ENCODE measurements at places on chromosomes 6 and 20.
A peak's percentile ranks its signal among the peaks of the same experiment; 100 is the strongest.

DNA sequence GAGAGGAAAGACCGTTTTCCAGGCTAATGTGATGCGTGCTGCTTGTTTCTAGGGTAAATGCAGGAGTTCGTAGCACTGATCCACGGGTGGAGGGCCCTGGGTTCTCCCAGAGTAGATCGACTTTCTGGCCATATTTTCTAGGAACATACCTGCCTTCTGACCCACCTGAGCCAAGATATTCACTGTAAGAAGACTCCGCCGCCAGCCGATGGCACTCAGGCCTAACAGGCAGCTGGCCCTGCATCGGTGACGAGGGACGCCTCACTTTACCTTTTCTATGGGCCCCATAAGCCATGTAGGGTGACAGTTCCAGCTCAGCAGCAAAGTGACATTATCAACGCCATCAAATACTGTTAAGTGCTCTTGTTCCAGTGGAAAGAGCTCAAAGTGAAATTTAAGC, 30.2 kb upstream of the FRMD1 start:
- no peak for DNase-seq

- DNase-seq: no peak
These were observed 5.6 kb downstream of the TRAM2 start for GRCh38 chr6:52571099-52571755.

DNA sequence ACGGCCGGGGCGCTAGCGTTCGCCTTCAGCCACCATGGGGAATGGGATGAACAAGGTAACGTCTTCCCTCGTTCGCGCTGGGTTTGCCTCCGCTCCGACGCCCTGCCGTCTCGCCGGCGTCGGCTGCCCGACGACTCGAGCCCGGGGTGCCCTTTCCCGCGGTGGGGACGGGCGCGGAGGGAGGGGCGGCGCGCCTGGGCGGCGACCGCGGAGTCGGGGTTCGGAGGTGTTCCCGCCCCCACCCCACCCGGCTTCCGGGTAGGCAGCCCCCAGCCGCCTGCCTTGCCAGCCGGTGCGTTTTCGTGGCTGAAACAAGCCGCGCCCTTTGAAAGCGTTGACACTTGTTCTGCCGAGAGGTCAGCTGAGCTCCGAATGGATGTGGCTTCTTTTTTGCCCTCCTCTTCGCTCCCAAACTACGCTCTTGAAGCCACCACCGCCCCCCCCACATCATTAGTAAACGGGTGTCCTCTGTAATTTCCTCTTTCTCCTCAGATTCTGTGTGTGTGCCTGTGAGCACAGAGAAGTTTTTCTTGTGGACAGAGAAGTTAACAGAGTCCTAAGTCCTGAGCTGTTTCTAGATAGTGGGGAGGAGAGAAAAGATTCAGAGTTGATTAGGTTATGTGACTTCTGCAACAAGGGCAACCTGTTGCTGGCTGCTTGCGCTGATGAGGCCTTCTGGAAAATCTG, 362 bp downstream of the DUSP22 start:
- DNase-seq: peak; percentile 59

DNA sequence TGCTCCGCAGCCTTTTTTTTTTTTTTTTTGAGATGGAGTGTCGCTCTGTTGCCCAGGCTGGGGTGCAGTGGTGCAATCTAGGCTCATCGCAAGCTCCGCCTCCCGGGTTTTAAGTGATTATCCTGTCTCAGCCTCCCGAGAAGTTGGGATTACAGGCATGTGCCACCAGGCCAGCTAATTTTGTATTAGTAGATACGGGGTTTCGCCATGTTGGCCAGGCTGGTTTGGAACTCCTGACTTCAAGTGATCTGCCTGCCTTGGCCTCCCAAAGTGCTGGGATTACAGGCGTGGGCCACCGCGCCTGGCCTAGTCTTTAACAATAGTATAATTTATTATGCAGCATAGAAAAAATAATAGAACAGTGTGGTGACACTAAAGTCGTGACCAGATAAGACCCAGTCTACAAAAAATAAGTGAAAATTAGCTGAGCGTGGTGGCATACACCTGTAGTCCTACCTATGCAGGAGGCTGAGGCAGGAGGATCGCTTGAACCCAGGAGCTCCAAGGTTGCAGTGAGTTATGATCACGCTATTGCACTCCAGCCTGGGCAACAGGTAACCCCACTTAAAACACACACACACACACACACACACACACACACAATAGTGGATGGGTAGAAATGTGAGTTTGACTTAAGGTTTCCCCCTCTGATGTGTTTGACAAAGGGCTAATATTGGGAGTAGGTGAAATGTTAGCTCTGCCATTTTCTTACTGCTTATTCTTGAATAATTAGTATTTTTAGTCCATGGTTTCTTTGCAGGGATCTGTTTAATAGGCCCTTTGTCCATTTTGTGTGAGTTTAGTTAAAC, 6.5 kb downstream of the PIM1 start:
- DNase-seq: no peak

DNA sequence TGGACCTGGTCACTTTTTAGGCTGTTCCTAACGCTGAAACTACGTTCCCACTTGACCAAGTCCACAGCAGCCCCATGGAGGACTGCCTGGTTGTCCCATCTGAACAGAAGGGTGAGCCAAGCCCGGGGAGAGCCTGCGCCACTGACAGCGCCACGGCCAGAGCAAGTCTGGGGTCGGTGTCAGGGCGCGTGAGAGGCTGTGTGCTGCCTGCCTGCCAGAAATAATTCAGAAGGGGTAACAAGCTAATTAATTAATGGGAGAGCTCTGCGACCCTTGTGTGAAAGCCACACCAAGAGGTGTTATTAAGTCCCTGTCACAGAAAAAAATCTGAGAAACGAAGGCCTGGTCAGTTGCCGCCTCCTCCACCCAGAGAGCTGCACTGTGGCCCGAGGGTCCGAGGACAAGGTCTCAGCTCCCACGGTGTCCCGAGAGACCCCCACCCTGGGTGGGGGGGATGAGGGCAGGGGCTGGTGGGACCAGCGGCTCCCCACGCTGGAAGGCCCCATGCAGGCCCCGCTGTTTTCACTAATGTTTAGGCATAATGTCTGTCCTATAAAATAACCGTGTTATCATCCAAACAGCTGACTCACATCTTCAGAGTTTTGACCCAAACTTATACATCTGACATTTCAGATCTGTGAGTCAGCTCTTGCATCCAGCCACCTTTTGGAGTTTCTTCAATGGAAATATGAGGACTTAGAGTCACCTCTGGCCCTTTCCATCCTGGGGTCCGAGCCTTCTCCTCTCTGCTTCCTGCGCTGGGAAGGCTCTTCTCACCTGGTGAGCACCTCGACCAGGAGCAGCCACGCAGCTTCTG, 58.5 kb downstream of the DLL1 start:
- DNase-seq: no peak

DNA sequence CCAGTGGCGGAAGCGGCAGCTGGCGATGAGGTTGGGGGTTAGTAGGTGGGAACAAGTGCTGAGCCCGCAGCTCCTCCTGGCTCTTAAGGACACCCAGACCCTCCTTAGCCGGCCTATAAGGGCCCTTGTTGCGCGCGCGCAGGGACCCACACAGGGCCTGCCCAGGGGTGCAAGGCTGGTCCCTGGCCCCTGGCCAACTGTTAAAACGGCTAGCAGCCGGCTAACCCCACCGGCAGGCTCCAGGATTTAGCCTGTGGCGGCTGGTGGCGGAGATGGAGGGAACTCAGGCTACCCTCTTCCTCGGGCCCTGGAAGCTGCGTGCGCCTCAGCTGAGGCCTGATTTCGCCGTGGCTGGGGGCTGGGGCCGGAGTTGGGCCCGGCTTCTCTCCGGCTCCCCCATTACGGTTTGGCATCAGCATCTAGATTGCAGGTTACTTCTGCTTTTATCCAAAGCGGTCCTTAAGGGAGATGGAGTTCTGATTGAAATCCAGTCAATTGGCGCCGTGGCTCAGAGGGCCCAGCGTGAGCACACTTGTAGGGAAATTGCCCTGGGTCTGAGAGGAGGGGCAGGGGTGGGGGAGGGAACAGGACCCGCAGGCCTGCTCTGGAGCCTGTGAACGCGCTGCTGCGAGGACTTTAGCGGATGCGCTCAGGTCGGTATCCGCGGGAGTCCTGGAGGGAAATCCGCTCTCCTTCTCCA, 36.9 kb upstream of the CCDC167 start:
- DNase-seq: no peak

- DNase-seq: no peak
These were observed 23.3 kb upstream of the NHSL1 start for GRCh38 chr6:138522611-138523010.

GRCh38 chr20:36197271-36197670, 39.0 kb upstream of the AAR2 start:
- DNase-seq: no peak

DNA sequence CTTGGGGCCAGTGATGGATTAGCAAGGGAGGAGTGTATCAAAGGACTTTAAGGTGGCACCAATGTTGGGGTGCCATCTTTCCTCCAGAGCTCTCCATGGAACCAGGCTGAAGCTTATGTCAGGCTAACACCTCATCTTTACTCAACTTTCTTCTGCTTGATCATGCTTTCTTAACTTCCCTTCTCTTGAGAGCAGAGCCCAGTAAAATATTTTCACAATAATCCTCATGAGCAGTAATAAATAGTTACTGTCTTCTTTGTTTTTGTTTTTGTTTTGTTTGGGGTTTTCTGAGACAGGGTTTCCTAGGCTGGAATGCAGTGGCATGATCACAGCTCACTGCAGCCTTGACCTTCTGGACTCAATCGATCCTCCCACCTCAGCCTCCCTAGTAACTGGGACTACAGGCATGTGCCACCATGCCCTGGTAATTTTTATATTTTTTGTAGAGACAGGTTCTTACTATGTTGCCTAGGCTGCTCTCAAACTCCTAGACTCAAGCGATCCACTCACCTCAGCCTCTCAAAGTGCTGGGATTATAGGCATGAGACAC, 127.9 kb upstream of the TOP1 start:
- DNase-seq: no peak

- DNase-seq: no peak
These were observed 40.8 kb downstream of the KCNK17 start for GRCh38 chr6:39273406-39273821.

DNA sequence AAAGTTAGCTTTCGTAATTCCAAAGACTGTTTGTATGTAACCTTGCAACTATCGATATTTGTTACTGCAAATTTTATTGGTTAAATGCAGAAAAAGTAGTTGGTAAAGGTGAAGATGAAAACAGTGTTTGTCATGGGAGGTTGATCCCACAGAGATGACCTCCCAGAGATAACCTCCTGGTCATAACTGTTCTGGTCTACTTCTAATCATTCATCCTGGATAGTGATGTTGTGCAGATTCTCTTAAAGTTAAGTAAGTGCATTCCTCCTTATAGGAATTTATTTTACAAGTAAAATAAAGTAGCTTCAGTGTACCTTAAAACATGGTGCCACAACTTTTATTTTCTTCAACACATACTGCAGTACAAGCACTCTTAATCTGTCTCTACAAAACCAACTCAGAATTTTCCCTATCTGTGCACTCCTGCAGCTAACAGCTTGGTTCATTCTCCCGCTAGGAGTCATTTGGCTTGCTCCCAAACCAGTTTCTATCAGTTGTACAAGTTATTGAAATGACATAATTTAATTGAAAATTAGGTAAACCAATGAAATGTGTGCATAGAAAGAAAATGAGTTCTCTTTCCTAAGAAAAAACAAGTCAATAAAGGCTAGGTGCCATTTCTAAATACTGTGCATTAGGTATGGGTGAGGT, 19.2 kb downstream of the METTL24 start:
- DNase-seq: no peak

DNA sequence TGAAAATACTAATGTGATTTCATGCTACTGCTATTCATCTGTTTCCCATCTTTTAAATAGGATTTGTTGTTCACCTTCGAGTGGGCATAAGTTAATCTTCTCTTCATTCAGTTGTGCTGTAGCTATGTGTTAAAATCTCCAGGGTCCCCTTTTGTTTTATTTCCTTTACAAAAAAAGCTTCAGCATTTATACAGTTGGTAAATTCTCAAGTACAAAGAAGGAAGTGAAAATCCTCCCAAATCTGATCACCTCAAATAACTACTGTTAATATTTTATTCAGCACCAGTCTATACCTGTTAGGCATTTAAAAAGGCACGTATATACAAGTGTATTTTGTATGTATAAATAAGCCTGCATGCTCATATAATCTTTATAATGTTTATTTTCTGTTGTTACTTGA, 251.2 kb downstream of the TMEM242 start:
- no peak for DNase-seq

GRCh38 chr6:88983532-88983931, 20.1 kb upstream of the RNGTT start:
- DNase-seq: no peak

DNA sequence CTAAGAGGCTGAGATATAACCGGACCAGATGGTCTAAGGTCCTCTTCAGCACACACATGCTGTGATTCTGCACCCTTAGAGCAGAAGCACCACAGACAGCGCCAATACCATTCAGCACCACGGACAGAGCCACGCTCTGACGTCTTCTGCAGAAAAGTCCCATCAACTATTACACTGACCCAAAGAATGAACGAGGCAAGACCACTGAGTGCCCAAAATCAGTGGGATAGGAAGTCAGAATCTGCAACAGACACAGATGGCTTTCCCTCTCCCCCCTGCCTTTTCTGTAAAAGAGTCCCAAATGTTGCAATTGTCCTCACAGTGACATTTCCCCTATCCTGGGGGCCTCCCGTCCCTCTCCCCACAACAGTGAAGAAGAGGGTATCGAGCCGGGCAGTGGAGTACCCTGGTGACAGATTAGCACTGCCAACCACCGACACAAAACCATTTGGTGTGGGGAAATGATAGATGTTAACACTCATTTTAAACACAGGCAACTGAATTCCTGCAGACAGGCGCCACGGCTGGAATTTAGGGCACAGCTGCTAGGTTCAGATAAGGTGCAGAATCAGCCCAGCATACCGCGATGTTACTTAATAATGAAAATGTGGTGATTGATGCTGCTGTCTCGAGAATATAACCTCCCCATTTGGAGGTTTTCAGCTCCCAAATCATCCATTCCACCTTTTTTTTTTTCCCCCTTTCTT, 66.6 kb upstream of the CTNNBL1 start:
- DNase-seq: no peak

GRCh38 chr20:33181482-33182093, 13.6 kb downstream of the BPIFA2 start:
- DNase-seq: no peak

DNA sequence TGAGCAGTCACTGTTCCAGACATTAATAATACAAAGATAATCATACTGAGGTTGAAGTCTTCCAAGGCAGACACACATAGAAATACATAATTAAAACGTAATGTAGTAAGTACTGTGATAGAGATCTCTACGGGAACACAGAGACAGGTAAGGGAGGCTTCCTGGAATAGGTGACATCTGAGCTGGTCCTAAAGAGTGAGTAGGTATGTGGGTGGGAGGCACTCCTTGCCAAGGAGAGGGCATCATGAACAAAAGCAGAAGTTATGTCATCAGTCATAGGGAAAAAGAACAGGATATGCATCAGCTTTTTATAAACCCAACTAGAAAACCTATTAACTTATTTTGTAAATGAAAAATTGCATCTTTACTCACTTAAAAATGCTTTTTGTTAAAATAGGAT, 110.0 kb downstream of the MAP7 start:
- no peak for DNase-seq

- no peak for DNase-seq
These were observed 99.5 kb downstream of the POPDC3 start for GRCh38 chr6:105080279-105080678.

- peak; percentile 51 for DNase-seq
These were observed 38.1 kb downstream of the GNAS start for GRCh38 chr20:58890518-58891085.

- DNase-seq: no peak
These were observed 771.4 kb upstream of the MMS22L start for GRCh38 chr6:98054453-98054852.
